ENCODE measurements at places on chromosomes 3 and 15.

GRCh38 chr3:17579289-17580031 lies 163.0 kb downstream of the TBC1D5 start:
- DNase-seq, result no peak

- peak; percentile 21 for DNase-seq
These were observed 27.9 kb downstream of the MGLL start for GRCh38 chr3:127794402-127794801.

DNA sequence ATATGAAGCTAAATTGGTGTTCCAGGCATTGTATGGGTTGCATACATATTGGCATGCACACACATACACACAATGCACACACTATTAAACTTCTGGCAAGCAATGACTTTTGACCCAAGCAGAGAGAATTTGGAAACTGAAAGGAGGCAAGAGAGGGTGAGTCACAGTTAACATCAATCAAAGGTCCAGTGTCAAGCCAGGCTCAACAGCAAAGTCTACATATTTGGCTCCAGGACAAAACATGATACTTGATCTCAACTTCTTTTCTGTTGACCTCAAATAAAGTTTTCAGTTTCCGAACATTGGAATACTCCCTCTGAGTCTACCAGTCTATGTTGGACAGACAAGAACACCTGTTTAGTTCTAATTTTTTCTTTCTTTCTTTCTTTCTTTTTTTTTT lies 28.3 kb downstream of the IL12A start:
- peak; percentile 31 for DNase-seq

DNA sequence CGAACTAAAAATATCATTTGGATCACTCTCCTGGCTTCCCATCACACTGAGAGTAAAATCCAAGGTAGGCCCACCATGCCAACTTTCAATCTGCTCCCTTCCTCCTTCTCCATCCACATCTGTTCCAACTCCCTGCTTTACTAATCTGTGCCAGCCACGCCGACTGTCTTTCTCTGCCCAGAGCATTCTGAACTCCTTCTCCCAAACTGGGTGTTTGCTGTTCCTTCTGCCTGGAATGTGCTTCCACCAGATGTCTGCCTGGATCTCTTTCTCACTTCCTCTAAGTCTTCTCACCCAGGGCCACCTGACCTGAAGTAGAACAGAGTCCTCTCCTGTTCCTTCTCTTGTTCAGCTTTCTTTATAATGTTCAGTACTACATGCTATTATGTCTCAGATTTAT lies 5.6 kb upstream of the ARL8B start:
- DNase-seq, result no peak
